D721Med (cell line): ENCODE measurements at places on chromosomes 3 and 15.

DNA sequence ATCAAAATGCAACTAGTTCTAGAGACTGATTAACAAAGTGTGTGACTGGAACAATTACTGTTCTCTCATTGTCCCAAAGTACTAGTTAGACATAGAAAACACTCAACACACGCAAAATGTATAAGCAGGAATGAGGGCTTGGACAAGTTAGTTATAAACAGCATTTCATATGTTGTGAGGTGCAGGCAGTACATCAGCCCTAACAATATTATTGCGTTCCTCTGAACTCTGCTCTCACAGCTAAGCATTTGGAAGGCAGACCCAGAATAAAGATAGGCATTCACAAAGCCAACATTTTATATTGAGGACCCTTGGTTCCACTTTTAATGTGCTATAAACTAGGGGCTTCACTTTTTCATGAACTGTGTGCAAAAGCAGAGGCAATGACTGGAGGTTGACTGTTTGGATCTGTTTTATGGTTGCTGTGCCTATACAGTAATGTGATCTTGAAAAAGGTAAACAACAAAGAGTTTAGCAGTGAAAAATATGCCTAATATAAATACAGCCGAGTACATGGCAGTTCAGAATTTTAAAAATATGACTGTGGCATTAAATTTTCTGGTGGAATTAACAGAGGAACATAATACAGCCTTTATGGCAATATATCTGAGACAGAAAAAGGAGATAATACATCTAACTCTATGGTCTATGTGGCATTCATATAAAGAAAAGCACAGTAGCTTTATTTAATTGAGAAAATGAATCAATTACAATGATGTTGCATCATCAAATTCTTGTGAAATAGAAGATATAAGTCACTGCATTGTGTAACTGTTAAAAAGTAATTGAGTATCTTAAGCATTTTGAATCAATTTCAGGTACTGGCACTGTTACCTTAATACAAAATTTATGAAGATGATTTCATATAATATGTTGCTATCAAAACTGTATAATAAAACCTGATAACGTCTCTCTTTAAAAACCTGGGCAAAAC, 80.0 kb upstream of the SKOR1 start:
- no peak for DNase-seq

- no peak for DNase-seq
Observed at GRCh38 chr3:184765730-184766074, 46.3 kb upstream of the VPS8 start.

DNA sequence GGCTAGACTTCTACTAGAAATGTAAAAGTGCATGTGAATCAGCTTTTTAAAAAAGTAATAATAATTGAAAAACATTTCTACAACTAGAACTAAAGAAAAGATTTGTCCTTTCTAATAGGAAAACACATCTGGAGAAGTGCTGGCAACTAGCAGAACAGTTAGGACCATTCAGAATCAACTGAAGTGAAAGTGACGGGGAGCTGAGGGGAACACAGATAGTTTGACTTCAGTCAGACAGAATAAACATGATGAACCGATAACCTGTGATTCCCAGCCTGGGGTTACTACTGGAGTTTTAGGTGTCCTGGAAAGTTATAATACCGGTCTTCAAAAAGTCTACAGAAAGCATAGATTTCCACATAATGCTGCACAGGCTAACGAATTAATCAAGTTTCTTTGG, 28.1 kb downstream of the OPA1 start:
- no peak for DNase-seq

GRCh38 chr15:70833861-70834765, 19.8 kb downstream of the LARP6 start:
- no peak for DNase-seq

DNA sequence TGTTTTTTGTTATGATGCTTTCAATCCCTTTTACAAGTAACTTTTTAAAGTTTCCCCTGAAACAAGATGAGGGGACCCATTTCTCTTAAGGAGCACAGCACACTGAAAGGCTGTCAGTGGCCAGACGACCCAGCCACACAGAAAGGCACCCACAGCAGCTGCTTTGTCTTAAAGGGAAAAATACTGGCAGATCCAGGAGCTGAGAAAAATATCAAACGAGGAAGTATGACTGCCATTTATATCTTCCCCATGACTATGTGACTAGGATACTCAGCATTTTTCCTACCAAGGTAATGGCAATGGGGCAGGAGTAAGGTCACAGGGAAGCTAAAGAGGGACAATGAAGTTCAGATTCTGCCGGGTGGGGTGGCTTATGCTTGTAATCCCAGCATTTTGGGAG, 15.9 kb downstream of the ABCC5 start:
- DNase-seq = no peak

DNA sequence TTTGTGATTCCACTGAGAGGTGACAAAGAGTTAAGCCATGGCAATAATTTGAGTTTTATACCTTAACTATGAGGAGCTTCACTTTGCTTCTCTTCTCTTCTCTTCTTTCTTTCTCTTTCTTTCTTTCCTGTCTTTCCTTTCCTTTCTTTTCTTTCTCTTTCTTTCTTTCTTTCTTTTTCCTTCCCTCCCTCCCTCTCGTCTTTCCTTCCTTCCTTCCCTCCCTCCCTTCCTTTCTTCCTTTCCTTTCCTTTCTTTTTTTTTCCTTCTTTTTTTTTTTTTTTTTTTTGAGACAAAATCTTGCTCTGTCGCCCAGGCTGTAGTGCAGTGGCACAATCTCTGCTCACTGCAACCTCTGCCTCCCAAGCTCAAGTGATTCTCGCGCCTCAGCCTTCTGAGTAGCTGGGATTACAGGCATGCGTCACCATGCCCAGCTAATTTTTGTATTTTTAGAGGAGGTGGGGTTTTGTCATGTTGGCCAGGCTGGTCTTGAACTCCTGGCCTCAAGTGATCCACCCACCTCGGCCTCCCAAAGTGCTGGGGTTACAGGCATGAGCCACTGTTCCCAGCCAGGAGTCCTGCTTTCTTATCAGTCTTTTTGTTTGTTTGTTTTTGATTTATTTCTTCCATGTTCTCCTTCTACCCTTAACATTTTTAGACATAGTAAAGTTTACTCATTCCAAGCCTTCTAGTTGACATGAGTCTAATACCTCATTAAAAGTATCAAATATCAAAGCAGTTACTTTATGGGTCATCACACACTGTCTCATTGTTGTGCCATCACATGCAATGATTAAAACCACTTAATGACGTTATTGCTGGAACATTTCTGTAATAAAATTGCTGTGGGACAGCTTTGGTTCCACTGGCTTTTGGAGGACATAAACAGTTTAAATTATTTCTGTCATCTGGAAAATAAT, 29.9 kb downstream of the SLC49A4 start:
- no peak for DNase-seq

- no peak for DNase-seq
Observed at GRCh38 chr3:67077656-67078055, 79.5 kb downstream of the KBTBD8 start.

DNA sequence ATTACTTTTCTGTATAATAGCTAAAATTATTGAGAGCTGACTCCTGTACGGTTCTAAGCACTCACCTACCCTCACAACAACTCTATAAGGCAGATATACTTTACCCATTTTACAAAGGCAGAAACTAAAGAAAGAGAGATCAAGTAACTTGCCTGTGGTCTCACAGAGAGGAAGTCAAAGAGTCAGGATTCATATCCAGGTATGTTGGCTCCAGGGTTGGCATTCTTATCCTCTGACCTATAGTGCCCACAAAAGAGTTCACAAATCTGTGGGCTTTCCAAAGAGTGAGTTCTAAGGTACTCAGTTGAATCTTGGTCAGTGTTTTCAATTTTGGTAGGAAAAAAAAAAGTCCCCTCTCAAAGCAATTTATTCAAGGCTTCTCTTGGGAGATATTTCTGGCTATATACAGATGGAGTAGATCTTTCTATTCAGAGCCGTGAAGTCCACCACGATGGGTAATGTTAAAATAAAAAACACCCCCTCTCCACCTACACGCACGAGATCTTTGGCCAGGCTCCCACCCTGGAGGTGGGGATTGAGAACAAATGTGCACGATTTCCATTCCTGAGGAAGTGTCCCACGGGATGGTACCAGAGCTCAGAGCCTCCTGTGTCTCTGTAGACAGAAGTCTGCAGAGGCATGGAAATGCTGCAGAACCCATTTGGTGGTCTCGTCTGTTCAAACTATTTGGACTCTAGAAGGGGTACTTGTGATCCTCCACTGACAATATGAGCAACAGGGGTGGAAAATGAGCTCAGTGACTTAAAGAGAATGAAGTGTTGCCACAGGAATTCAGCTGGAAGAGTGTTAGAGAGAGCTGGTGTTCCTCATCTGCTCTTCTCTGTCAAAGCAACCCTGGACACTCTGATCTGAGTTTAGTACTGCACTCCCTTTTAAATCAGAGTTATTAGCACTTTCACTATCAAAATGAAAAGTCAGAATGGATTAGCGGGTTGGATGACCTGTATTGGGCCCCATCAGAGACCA, 212.1 kb upstream of the EIF1B start:
- DNase-seq = no peak

- no peak for DNase-seq
Observed at GRCh38 chr3:186985661-186986364, 55.5 kb downstream of the ST6GAL1 start.

DNA sequence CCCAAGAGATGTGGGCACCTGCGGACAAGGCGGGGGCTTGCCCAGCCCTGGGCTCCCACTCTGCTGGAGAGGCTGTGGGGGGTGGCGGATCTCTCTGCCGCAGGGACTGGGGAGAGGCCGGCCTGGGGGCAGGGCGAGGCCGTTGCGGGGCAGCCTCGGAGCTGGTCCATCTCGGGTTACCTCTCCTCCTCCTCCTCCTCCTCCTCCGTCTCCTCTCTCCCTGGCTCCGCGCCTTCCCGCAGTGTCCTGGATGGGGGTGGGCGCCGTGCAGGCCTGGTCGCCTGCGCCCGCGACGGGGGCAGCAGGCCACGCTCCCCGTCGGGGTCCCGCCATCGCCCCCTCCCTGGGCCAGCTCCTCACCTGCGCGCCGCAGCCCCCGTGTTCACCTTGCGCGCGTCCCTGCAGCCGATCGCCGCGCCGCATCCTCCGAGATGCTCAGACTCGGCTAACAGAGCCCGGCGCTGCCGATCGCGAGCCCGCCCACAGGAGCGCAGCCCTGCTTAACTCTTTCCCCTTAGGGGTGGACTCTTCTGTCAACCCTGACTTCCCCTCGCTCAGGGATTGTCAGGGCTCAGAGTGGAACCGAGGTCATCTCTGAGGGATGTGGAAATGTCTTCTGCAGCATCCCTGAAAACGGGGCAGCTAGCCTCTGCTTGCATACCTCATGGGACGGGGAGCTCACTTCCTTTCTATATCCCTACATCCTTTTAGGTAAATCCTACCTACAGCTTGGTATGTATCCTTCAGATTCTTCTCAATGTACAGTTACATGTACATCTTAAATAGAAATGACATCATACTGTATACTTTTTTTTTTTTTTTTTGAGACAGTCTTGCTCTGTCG, at the start of gene PRRT3:
Gene PRRT3, minus strand, starts transcription at position 447 of the 844 bp plus-strand sequence. CDS start 2,293 bp downstream, outside the sequence.
- no peak for DNase-seq

DNA sequence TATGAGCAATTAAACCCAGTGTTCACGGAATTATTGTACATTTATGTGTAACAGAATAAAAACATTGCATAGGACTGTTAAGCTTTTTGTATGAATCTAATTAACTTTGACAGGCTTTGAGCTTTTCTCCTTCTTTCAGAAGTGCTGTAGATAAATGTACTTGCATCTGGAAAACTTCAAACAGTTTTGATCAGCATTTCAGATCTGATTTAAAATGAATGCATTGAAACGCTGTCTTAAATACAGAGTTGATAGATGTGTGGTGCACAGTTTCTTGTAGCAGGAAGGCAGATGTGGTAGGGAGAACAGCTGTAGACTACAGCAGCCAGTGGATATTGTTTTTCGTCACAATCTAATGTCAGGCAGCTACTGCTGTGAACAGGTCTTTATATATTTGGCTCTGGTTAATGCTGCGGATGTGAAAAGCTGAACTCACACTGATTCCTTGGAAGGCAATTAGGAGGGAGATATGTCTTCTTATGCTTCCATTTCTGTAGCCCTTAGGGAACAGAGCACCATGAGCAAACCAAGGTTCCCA, 193.8 kb upstream of the GOLIM4 start:
- no peak for DNase-seq

DNA sequence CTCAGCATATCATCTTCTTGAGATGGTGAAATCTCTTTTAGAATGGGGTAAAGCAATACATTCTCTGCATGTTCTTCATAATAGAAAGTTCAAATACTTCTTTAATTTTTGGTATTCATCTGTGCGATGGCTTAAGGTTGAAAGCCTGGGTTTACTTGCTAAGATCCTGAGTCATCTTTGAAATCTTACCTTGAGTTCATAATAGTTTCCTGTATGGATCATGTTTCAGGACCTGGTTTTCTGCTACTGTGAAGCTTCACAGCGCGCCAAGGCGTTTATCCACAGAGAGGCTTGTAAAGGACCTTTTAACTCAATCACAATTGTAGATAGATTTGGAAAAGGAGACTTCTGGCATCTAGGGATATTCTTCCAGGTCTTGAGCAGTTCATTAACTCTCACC, 39.0 kb downstream of the MED12L start:
- no peak for DNase-seq

GRCh38 chr3:16801698-16802097, 83.1 kb upstream of the PLCL2 start:
- DNase-seq = no peak

DNA sequence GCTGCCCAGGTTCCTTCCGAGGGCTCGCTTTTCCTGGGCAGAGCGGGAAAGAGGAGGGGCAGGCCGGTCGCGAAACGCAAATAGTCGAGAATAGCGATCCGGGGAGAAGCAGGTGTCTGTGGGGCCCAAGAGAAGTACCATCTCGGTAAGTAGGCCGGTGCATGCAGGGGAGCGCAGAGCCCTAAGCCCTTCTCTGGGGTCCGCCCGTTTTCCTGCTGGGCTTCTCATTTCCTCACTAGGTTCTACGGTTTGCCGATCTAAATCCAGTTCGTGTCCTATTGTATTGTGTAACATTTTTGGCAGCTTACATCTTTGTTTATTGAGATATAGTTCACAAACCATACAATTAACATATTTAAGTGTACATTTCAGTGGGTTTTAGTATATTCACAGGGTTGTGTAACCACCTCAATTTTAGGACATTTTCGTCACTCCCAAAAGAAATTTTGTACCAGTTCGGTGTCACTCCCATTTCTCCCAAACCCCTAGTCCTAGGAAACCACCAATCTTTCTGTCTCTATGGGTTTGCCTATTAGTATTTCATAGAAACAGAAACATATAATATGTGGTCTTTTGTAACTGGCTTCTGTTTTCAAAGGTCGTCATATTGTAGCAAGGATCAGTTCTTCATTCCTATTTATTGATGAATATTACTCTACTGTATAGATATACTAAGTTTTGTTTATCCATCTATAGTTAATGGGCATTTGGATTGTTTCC, 6.8 kb upstream of the TRIM69 start:
- DNase-seq = no peak

- DNase-seq = no peak
Observed at GRCh38 chr3:189225431-189225830, 53.7 kb downstream of the TPRG1 start.

GRCh38 chr3:133376810-133377209, 23.0 kb upstream of the BFSP2 start:
- DNase-seq = no peak
